Stimulated activated CD8-positive, alpha-beta memory T cell treated with anti-CD3 and anti-CD28 coated beads, Interleukin-15, amount 100 ng/mL, for 24 hours (primary cell): ENCODE measurements at places on chromosomes 1 and 21.
A peak's percentile ranks its signal among the peaks of the same experiment; 100 is the strongest.

GRCh38 chr1:215111916-215112315, 29.4 kb downstream of the KCNK2 start:
- no peak for DNase-seq

DNA sequence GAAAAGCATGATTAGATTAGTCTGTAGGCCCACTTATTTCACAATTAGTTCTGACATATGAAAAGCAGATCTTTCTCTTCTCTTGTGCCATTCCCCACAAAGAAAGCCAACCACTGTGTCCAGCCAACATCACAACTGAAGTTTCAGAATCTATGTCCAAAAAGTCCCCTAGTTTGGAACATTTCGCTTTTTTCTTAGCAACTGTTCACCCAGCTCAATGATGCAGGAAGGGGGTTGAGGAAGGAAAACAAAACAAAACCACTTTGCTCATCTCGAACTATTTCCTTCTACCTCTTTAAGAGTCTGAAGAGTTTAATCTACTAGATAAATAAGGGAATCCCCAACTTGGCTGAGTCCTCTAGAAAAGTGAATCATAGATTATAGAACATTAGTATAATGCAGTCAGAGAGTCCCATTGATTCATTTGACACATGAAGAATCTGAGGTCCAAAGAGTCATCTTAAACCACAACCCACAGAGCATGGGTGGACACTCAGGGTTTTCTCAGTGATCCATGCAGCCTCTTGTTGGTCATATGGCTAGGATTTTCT, 159.3 kb upstream of the SGIP1 start:
- no peak for DNase-seq

DNA sequence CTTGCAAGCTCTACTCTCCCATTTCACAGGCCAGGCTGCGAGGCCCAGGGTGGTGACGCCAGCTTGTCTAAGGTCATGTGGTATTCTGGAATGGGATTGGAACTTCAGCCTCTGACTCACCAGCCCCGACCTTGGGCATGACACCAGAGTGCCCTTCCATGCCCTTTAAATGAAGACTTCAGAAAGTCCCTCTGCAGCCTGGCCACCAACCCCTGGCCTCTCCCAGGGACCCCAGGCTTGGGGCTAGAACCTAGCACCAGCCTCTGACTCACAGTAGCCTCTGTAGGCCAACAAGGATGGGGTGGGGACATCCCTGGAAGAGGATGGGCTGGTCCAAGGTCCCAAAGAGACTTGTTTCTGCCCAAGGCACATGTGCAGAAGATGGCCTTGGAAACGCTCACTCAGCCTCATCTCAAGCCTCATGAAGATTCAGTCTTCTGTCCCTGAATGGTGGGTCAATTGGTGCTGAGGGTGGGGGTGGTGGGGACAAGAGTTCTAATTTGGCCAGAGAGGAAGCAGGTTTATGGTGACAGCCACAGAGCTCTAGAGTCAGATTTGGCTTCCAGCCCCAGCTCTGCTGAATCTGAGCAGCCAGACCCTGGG, 36.1 kb upstream of the RUNX3 start:
- DNase-seq = no peak

DNA sequence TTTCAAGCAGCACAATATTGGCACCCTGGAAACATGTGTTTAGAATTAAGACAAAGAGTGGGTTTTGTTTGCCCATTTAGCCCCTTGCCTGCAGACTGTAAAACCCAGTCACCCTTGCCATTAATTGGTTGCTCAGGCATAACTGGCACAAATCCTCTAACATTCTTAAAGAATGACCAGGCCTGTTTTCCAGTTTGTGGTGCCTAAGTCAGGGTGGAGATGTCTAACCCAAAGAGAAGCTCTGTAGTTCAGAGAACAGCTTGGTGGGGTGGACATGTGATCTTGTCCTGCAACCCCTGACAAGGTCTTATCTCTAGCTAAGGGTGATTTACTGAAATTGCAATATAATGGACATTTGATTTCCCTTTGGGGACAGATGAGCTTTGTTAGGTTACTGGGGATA, 8.8 kb upstream of the ANGPTL7 start:
- no peak for DNase-seq

GRCh38 chr21:33951276-33952178, 35.9 kb upstream of the ATP5PO start:
- DNase-seq = no peak

DNA sequence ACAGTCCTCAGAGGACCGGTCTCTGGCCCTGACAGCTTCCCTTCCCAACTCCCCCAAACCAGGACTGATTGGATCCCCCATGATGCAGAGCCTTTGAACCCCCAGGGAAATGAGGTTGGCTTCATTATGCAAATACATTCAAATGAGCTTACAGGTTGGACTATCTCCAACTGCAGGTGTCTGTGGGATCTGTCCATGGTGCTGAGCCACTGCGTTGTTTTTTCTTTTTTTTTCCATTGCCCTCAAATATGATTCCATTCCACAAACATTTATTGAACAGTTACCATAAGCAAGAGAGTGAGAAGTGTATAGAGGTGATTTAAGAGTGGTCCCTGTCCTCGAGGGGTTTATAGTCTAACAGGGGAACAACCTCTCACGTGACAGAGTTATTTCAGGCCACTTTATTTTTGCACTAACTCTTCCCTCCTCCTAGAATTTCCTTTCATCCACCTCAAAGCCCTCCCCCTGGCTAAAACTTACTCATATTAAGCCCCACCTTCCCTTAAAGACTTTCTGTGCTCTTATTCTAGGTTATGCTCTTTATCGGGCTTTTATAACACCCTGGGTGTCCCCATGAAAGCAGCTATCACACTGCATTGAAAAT, 21.9 kb downstream of the DLGAP3 start:
- no peak for DNase-seq

- no peak for DNase-seq
Observed at GRCh38 chr1:56376188-56376984, 203.0 kb downstream of the PLPP3 start.

DNA sequence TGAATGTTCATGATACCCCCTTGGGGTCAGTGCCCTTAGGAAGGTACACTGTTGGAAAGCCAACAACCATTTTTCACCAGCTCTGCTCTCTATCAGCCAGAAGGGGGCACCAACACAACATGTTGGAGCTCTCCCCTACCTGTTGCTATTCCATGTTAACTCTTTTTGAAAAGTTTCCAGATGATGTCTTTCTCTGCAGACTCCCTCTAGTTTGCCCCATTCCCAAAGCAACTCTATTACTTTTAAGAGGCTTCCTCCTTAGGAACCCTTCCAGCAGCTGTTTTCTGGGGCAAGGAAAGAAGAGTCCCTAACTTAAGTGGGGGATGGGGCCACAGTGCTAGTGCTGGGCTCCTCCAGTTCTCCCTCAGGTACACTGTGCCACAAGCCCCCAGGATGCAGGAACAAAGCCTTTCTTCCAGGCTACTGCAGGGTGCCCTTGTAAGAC, 22.9 kb upstream of the NDC1 start:
- DNase-seq = no peak

DNA sequence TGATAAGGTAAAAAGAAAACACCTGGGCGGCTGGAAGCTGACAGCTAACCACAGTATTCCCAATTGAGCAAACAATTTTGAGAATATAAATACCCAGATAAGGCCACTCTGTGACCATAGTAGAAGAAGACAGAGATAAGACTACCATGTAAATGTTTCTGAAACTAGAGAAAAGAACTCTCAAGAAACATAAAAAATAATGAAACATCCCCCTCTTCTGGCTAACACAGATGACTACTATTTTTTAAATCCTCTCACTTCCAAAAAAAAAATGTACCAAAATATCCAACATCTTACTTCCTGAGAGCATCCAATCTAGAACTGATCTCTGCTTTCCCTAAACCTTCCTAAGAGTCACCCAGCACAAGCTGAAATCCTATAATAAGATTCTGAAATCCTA, 125.9 kb downstream of the HFM1 start:
- no peak for DNase-seq

DNA sequence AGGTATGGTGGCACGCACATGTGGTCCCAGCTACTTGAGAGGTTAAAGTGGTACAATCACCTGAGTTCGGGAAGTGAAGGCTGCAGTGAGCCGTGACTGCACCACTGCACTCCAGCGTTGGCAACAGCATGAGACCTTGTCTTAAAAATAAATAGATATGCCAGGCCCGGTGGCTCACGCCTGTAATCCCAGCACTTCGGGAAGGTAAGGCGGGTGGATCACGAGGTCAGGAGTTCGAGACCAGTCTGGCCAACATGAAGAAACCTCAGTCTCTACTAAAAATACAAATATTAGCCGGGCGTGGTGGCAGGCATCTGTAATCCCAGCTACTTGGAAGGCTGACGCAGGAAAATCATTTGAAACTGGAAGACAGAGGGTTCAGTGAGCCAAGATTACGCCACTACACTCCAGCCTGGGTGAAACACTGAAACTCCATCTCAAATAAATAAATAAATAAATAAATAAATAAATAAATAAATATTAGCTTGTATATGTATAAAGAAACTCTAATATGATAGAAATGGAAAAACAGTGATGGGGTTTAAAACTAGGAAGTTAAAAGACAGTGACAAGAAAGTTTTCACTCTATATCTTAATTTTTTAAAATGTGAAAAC, 18.8 kb downstream of the GATAD2B start:
- no peak for DNase-seq

DNA sequence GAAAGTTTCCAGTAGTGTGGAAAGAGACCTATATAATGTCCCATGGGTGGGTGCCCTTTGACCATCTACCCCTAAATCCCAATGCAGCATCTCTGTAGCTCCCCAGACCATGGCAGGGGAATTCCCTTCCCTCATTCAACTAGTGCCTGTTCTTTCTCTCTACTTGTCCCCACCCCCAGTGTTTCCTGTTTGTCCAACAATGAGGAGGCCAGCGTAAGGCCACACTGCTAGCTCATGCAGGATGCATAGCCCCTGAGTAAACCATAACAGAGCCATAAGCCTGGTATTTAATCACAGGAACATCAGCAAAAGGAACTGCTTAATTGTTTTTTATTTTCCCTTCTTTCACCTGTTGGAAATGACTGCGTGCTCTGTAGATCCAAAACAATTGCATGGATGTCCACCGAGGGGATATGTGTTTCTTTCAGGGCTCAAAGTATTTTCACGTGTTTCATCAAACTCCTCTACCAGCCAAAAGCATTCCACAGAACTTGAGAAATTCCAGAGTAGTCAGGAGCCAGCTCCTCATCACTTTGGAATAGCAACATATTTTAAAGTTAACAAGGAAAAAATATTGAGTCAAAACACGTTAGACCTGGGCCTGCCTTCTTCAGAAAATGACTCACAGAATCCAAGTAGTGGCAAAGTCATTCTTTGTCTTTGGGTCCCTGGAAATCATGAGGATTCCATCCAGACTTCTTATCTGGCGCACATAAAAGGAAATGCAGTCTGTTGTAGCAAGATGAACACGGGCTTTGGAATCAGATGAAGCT, 162.5 kb upstream of the SGIP1 start:
- DNase-seq = no peak

DNA sequence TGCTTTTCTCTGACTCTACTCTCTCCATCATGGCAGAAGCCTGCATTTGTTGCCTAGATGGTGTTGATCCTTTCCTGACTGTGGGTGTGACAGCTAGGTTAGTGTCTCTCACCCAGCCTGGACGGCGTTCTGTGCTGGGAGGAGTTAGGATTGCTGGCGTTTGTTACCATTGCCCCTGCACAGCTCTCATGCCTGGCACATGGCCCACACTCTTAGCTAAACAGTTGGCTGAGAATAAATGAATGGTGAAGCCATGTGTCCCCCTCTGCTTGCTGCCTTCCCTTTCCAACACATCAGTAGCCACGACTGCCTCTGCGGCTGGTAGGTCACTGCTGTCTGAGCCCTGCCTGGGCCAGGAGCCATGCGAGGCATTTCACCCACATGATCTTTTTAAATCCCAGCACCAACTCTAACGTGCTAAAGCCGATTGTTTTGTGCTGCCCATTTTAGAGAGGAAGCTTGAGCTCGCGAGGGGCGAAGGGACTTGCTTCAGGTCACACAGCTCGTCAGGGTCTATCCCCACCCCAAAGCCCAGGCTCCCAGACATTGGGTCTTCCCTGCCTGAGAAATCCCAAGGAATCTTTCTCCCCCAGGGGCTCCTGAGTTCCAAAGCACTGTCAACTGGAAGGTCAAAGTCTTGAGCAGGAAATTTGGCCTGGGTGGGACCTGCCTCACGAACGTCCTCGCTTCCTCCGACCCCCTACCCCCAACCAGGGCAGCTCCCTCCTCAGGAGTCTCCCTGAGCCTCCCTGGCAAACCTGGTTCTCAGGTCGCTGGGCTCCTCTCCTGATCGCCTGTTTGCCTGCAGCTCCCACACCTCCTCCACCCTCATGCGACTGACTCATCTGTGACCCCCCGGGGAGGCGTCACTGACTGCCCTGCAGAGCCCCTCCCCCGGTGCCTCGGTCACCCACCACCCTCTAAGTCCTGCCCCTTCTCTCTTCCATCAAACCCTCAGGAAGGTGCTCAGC, 271.7 kb upstream of the C1orf174 start:
- DNase-seq = no peak

GRCh38 chr1:161206411-161207140, 4.4 kb downstream of the NDUFS2 start:
- DNase-seq = no peak

- peak; percentile 6 for DNase-seq
Observed at GRCh38 chr21:38806153-38806941, 618 bp downstream of the ETS2 start.

DNA sequence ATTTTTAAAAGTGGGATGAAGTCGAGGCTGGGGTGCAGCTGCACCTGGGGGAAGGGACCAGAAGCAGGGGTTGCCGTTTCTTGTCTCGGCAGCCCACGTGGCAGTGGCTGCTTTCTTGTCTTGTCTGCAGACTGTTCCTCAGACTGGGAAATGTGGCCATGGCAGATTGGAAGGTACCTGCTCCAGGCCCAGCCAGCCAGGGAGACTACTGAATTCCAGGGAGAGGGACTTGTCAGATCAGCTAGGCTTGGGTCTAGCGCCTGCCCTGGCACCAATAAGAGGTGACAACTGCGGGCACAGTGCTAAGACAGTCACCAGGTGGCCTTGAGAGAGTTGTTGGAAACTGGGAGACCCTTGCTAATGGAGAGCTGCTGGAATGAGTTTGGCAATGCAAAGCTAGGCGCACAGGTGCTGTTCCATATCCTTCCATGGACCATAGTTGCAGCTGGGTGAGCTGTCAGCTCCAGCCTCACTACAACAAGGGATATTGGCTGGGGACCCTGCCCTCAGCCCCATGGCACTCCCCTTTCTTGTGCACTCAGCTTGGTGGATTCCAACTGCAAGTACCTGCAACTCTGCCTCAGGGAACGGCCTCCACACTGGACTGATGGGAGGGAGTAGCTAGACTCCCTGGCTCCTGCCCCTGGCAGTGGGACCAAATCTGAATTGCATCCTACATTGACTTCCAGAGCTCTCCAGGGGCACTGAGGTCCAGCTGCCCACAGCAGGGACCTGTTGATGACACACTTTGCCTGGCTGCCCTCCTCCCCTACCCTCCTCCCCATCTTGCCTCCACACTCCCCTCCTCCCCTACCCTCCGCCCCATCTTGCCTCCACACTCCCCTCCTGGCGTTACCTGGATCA, 9.9 kb upstream of the IL22RA1 start:
- DNase-seq = no peak

DNA sequence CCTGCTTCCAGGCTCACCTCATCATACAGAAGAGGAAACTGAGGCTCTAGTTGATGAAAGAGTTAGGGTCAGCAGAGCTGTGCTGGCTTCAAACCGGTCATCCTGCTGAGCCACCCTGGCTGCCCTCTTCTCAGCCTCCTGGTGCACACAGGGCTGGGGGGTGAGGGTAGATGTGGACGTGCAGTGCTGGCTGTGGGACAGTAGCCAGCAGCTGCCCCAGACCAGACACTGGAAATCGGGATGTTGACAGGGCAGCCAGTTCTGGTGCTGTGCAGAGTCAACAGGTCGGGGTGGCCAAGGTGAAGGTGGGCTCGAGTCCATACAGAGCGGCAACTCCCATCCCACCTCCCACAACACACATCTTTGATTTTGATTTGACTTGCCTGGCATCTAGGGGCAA, 1.5 kb upstream of the CLCNKA start:
- no peak for DNase-seq
